ENCODE measurements at places on chromosomes 7 and 10.

DNA sequence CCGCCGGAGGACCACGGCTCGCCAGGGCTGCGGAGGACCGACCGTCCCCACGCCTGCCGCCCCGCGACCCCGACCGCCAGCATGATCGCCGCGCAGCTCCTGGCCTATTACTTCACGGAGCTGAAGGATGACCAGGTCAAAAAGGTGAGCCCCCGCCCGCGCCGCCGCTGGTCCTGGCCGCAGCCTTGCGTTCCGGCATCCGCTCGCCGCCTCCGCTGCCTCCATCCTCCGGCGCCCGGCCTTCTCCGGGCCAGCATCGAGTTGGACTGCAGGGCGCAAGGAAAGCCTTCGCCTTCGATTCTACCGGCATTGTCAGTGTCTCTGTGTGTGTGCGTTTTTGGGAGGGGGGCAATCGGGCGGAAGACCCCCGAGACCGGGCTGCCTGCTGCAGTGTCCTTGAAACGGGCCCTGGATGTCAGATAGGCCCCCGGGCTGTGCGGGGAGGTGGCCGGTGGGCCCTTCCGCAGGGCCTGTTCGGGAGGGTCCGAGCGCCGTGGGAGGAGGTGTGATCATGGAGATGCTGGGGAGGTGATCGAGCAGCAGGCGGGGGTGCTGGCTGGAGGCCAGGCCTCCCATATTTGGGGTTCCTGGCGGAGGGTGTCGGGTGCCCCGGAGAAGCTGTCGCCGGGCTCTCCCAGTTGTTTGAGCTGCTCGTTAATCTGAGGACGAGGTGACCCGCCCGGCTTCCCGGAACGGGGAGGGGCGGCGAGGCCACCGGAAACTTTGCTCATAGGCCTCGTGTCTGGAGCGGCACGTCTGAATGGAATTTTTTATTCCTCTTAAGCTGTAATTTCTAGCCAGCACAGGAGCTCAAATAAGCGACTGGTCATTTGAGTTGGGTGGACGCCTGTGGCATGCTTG, 40.8 kb downstream of the HK1 start:
- DNase-seq, result peak; percentile 79

DNA sequence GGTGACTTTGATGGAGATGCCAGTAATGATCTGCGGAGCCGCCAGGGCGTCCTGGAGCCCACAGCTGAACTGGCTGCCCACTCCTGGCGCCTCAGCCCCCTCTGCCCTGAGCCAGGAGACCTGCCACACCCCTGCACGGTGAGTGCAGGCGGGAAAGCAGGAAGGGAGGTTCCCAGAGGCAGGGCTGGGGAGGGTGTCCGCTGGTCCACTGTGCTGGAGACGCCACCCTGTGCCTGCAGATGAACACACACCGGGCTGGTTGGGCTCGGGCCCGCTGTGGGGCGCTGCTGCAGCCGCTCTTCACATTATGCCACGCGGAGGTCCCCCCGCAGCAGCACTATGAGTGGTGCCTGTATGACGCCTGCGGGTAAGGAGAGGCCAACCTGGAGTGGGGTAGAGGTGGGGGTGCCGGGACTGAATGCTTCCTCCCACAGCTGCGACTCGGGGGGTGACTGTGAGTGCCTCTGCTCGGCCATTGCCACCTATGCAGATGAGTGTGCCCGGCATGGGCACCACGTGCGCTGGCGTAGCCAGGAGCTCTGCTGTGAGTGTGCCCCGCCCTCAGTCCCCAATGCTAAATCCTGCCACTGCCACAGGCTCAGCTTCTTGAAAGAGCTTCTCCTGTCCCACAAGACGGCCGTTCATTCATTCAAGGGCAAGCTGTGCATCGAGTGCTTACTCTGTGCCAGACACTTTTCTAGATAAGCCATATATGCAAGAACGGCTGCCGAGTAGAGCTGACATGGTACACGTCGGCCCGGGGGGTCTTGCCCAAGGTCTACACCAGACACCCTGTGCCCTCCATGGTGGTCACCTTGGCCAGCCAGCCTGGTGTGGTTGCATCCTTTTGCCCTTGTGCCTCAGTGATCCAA, 14.3 kb upstream of the ZNF467 start:
- peak; percentile 17 for DNase-seq

DNA sequence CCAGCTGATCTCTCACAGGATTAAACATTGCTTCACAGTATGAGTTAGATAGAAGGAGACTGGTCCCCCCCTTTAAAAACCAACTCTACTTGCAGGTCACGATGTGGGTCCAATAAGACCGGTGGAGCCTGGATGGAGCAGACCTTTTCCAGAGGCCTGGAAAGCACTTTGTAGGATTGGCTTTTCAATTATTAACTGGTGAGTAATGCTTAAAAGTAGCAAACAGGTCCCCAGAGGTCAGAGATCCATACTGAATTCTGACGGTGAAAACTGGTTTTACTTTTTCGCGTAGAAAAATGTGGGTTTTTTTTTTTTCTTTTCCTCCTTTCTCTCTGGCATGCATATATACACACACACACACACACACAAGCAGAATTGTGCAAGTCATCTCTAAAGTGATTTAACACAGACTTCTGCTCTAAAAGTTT, 74.9 kb upstream of the OGDHL start:
- no peak for DNase-seq

DNA sequence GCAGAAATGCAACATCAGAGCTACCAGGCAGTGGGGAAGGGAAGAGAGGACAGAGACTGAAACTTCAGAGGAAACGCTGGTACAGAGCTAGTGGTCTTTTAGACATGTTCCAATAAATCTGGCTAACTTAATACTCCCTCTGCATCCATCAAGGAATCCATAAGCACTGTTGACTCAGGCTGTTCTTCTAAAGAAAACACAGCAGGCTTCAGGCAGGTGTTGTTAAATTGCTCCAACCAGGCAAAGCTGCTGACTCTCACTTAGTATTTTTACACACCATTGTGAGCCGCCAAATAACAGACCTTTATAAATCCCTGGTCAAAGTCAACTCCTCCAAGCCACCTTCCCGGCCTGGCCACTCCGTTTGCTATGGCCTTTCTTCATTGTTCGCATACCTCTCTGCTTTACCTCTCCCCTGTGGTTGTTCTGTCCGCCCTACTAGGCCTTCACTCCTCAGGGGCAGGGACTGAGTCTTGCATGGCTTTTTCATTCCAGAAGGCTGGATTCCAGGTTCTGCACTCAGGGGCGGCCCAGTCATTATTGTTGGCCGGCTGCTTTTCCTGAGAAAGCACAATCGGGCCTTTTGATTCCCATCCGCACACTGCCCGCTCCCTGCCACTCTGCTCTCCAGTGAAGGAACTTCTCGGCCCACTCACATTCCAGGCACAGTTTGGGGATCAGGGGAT, 18.4 kb downstream of the CREB3L2 start:
- no peak for DNase-seq

All from ELR (cell line).